ENCODE measurements at places on chromosomes 5 and 9.
A peak's percentile ranks its signal among the peaks of the same experiment; 100 is the strongest.

GRCh38 chr5:139458580-139459407 lies 3.7 kb downstream of the ECSCR start:
- H3K27ac ChIP-seq, result peak overlapping the region; percentile 59
- peaks cover 18% of the 10 kb centered on the region for H3K4me1 ChIP-seq
- H3K4me3 ChIP-seq, result no peak overlapping the region
- H3K36me3 ChIP-seq, result peaks cover 6% of the 10 kb centered on the region
- no peaks in the 10 kb centered on the region for H3K27me3 ChIP-seq

- H3K4me1 ChIP-seq, result no peaks in the 10 kb centered on the region
- no peak for DNase-seq
- H3K36me3 ChIP-seq, result no peaks in the 10 kb centered on the region
- H3K27ac ChIP-seq, result no peak overlapping the region
- no peaks in the 10 kb centered on the region for H3K27me3 ChIP-seq
These were observed 74.7 kb upstream of the RASGRF2 start for GRCh38 chr5:80885396-80886000.

GRCh38 chr5:137488516-137488915 lies 10.6 kb downstream of the SPOCK1 start:
- no peaks in the 10 kb centered on the region for H3K4me1 ChIP-seq
- no peaks in the 10 kb centered on the region for H3K27me3 ChIP-seq
- no peaks in the 10 kb centered on the region for H3K36me3 ChIP-seq
- no peak overlapping the region for H3K27ac ChIP-seq

GRCh38 chr9:91443994-91444392 lies 20.4 kb upstream of the NFIL3 start:
- no peak overlapping the region for H3K4me3 ChIP-seq
- H3K27ac ChIP-seq, result no peak overlapping the region
- H3K4me1 ChIP-seq, result no peaks in the 10 kb centered on the region
- no peaks in the 10 kb centered on the region for H3K27me3 ChIP-seq
- H3K36me3 ChIP-seq, result no peaks in the 10 kb centered on the region
- no peak for DNase-seq

GRCh38 chr9:99876190-99876589 lies 30.3 kb upstream of the STX17 start:
- no peaks in the 10 kb centered on the region for H3K36me3 ChIP-seq
- no peak overlapping the region for H3K4me3 ChIP-seq
- no peak for DNase-seq
- H3K27ac ChIP-seq, result no peak overlapping the region
- no peaks in the 10 kb centered on the region for H3K27me3 ChIP-seq

GRCh38 chr9:82890865-82891264 lies 172.1 kb downstream of the RASEF start:
- H3K36me3 ChIP-seq, result no peaks in the 10 kb centered on the region
- H3K27me3 ChIP-seq, result no peaks in the 10 kb centered on the region
- no peak for DNase-seq
- H3K27ac ChIP-seq, result no peak overlapping the region

GRCh38 chr5:39076757-39077728 lies 2.8 kb upstream of the RICTOR start:
- H3K27me3 ChIP-seq, result no peaks in the 10 kb centered on the region
- H3K4me3 ChIP-seq, result no peak overlapping the region
- no peaks in the 10 kb centered on the region for H3K36me3 ChIP-seq
- peak overlapping the region; percentile 52 for H3K27ac ChIP-seq

DNA sequence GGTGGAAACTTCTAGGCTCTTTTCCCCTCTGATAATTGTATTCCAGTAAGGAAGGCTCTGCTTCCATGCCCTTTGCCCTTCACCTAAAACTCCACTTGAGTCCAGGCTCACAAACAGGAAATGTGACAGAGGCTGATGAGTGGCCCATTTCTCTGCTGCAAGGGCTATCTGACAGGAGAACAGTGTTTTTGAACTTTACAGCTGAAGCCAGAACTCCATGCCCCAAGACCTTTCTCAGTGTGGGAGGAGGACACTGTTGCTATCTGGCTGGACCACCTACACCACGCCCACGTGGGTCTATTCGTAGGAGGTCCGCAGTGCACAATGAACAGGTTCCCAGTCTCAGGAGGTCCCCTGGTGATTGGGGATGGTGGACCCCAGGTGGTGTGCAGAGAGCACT lies 13.6 kb downstream of the GGTA1 start:
- no peaks in the 10 kb centered on the region for H3K27me3 ChIP-seq
- no peak overlapping the region for H3K4me3 ChIP-seq
- H3K36me3 ChIP-seq, result no peaks in the 10 kb centered on the region

- H3K27ac ChIP-seq, result no peak overlapping the region
- H3K4me1 ChIP-seq, result no peaks in the 10 kb centered on the region
- no peak overlapping the region for H3K4me3 ChIP-seq
- DNase-seq, result no peak
These were observed 86.2 kb downstream of the DOCK2 start for GRCh38 chr5:169723103-169723831.

DNA sequence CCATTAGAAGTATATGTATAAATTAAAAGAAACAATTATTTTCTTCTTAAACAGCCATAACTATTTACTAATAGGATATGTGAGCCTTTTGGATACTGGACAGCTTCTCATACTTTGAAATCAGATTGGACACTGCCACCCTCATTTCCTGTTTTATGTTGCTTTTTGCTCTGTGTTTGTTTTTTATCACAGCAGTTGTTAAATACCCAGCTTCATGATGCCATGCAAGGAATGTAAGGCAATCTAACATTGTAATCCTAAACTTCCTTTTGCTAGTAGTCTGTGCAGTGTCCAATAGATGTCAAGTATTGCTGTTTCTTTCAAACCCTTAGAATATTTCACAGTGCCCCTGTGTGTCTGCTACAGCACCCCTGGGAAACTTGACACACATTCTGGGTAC lies 56.2 kb downstream of the CNTLN start:
- no peaks in the 10 kb centered on the region for H3K27me3 ChIP-seq
- no peak overlapping the region for H3K27ac ChIP-seq
- no peak overlapping the region for H3K4me3 ChIP-seq
- no peak for DNase-seq
- H3K4me1 ChIP-seq, result no peaks in the 10 kb centered on the region
- H3K36me3 ChIP-seq, result no peaks in the 10 kb centered on the region

DNA sequence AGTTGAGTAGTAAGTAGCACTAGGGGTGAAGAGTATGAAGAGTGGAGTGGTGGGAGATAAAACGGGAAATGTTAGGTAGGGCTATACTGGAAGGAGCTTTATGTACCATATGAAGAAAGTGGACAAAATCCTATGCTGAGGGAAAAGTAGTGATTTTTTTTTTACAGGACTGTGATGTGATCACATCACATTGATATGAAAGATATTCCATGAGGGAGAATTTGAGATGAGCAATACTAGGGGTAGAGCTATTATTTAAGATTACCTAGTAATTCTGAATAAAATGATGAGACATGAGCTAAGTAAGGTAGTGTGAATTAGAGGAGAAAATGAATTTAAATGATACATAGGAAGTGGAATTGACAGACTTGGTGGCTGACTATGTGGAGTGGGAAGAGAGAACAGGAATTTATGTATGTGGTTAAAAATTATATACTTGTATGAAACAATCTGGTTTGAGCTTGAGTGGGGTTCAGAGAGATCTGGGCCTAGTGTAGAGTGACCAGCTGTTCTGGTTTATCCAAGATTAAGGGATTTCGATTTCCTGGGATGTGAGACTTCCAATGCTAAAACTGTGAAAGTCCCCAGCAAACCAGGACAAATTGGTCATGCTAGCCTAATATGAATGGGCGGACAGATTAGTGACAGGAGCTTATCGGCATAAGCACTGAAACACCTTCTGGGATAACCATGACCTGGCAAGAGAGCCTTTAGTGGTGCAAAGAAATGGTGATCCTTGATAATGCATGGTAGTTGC lies 29.3 kb upstream of the STOM start:
- no peak overlapping the region for H3K4me3 ChIP-seq
- no peak for DNase-seq
- peaks cover 6% of the 10 kb centered on the region for H3K4me1 ChIP-seq
- H3K27me3 ChIP-seq, result no peaks in the 10 kb centered on the region

- peaks cover 5% of the 10 kb centered on the region for H3K4me1 ChIP-seq
- H3K36me3 ChIP-seq, result no peaks in the 10 kb centered on the region
- H3K27ac ChIP-seq, result no peak overlapping the region
- no peaks in the 10 kb centered on the region for H3K27me3 ChIP-seq
- no peak overlapping the region for H3K4me3 ChIP-seq
- no peak for DNase-seq
These were observed 141.5 kb upstream of the FBXL17 start for GRCh38 chr5:108523360-108523759.

- H3K4me3 ChIP-seq, result no peak overlapping the region
- no peaks in the 10 kb centered on the region for H3K36me3 ChIP-seq
- no peaks in the 10 kb centered on the region for H3K27me3 ChIP-seq
- H3K27ac ChIP-seq, result no peak overlapping the region
- no peaks in the 10 kb centered on the region for H3K4me1 ChIP-seq
These were observed 293.4 kb upstream of the IRX1 start for GRCh38 chr5:3302228-3302627.

- H3K36me3 ChIP-seq, result no peaks in the 10 kb centered on the region
- no peak for DNase-seq
- H3K4me3 ChIP-seq, result no peak overlapping the region
- no peaks in the 10 kb centered on the region for H3K27me3 ChIP-seq
These were observed 265.5 kb upstream of the ZNF608 start for GRCh38 chr5:125011947-125012346.

DNA sequence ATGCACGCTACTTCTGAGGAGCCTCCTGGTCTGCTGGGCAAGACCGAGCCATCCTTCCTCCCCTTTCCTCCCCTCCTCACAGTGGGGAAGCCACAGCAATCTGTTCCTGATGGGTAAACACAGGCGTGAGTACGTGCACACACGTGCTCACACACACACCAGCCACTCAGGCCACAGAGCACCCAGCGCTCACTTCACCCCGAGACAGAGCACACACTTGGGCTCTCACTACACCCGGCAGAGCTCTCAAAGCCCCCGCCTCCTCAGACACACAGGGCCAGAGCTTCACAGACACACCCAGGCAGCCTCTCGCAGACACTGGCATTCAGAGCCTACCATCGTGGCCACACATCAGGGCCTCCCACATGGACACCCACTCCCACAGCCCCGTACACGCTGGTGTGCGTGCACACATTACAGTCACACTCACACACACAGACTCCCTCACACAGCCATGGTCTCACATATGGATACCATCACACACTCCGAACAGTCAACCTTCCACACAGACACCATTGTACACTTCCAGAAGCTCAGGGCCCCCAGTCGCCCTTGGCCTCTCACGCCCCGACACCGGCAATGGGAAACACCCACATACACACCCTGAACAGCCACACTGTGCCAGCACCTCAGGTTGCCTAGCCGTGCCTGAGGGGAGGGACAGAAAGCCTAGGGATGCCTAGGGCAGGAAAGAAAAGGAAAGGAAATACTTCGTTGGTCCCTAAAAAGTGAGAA lies 13.5 kb downstream of the CNTFR start:
- no peak overlapping the region for H3K4me3 ChIP-seq
- no peaks in the 10 kb centered on the region for H3K36me3 ChIP-seq
- peak; percentile 45 for DNase-seq

DNA sequence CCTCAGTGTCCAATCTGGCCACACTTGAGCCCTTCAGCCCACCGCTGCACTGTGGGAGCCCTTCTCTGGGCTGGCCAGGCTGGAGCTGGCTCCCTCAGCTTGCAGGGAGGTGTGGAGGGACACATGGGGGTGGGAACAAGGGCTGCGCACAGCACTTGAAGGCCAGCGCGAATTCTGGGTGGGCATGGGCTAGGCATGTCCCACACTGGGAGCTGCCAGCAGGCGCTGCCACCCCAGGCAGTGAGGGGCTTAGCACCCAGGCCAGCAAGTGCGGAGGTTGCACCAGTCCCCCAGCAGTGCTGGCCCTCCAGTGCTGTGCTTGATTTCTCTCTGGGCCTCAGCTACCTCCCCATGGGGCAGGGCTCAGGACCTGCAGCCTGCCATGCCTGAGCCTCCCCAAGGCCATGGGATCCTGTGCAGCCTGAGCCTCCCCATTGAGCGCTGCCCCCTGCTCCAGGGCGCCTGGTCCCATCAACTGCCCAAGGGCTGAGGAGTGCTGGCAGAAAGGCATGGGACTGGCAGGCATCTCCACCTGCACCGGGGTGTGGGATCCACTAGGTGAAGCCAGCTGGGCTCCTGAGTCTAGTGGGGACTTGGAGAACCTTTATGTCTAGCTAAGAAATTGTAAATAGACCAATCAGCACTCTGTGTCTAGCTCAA lies 148.2 kb downstream of the EMB start:
- no peaks in the 10 kb centered on the region for H3K4me1 ChIP-seq
- peak; percentile 46 for DNase-seq
- no peak overlapping the region for H3K4me3 ChIP-seq
- no peak overlapping the region for H3K27ac ChIP-seq

DNA sequence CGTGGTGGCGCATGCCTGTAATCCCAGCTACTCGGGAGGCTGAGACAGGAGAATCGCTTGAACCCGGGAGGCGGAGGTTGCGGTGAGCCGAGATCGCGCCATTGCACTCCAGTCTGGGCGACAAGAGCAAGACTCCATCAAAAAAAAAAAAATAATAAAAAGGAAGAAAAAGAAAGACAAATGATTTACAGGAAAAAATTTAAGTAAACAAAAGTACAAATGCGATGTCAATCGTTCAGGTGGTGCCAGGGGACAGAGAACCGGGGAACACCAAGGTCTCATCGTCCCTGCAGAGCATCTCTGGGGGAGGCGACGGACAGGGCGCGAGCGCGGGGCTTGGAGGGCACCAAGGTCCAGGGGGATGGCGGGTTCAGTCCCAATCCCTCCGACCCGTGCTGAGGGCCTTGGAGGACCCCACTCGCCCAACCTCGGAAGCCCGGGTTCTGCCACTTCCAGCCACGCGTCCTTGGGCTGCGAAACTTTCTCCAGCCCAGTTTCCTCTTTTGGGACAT lies 607 bp upstream of the HNRNPAB start:
- H3K36me3 ChIP-seq, result peaks cover 21% of the 10 kb centered on the region
- H3K4me1 ChIP-seq, result peaks cover 32% of the 10 kb centered on the region
- H3K4me3 ChIP-seq, result peak overlapping the region; percentile 100
- H3K27me3 ChIP-seq, result no peaks in the 10 kb centered on the region
- H3K27ac ChIP-seq, result peak overlapping the region; percentile 98

- H3K27ac ChIP-seq, result no peak overlapping the region
- no peaks in the 10 kb centered on the region for H3K27me3 ChIP-seq
- no peaks in the 10 kb centered on the region for H3K36me3 ChIP-seq
- peaks cover 25% of the 10 kb centered on the region for H3K4me1 ChIP-seq
- DNase-seq, result peak; percentile 49
These were observed 188.6 kb upstream of the DMRT1 start for GRCh38 chr9:652914-653313.

GRCh38 chr9:15433661-15434060 lies 11.0 kb downstream of the SNAPC3 start:
- peaks cover 14% of the 10 kb centered on the region for H3K4me1 ChIP-seq
- H3K27me3 ChIP-seq, result no peaks in the 10 kb centered on the region
- no peak overlapping the region for H3K4me3 ChIP-seq
- peak overlapping the region; percentile 11 for H3K27ac ChIP-seq

GRCh38 chr9:91833096-91833877 lies 116.7 kb downstream of the ROR2 start:
- no peaks in the 10 kb centered on the region for H3K27me3 ChIP-seq
- no peak for DNase-seq
- no peaks in the 10 kb centered on the region for H3K36me3 ChIP-seq
- H3K4me1 ChIP-seq, result no peaks in the 10 kb centered on the region
- no peak overlapping the region for H3K27ac ChIP-seq
